ENCODE measurements at places on chromosomes 12 and 14.
A peak's percentile ranks its signal among the peaks of the same experiment; 100 is the strongest.

GRCh38 chr14:100988411-100988900, 84.9 kb upstream of the RTL1 start:
- H3K27me3 ChIP-seq, result no peaks in the 10 kb centered on the region
- no peaks in the 10 kb centered on the region for H3K4me1 ChIP-seq
- no peaks in the 10 kb centered on the region for H3K36me3 ChIP-seq

DNA sequence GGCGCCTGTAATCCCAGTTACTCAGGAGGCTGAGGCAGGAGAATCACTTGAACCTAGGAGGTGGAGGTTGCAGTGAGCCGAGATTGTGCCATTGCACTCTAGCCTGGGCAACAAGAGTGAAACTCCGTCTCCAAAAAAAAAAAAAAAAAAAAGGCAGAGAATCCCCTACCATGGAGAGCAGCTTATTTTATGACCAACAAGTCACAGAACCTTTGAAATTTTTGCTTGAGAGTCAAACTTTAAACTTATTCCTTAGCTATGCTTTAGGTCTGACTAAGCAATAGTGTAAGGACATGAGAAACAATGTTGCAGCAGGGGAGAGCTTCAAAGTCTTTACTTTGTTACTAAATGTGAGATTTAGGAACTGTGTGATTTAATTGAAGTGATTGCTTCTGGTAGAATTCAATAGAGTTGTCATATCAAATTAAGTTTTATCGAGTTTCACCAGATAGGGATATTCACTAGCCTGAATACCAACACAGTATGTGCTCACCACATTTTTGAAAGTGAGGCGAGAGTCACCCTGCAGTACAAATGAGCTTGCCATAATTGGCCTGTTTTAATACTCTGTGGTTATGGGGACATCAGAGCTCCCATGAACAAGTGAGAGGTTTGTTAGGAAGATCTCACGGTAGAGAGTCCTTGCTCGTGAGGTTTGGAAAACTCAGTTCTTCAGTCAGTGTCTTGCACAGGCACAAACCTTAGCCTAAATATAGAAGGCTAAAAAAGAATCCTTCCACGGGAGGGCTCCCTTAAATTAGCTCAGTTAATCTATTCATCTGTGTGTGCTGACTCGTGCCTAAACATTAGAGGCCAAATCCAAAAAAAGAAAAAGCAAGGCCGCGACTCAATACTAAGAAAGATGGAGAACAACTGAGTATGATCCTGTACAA, 108.6 kb downstream of the SAMD4A start:
- H3K27me3 ChIP-seq, result peaks cover 23% of the 10 kb centered on the region
- H3K36me3 ChIP-seq, result no peaks in the 10 kb centered on the region
- H3K27ac ChIP-seq, result no peak overlapping the region
- peaks cover 28% of the 10 kb centered on the region for H3K4me1 ChIP-seq
- no peak overlapping the region for H3K4me3 ChIP-seq
- no peak for DNase-seq

DNA sequence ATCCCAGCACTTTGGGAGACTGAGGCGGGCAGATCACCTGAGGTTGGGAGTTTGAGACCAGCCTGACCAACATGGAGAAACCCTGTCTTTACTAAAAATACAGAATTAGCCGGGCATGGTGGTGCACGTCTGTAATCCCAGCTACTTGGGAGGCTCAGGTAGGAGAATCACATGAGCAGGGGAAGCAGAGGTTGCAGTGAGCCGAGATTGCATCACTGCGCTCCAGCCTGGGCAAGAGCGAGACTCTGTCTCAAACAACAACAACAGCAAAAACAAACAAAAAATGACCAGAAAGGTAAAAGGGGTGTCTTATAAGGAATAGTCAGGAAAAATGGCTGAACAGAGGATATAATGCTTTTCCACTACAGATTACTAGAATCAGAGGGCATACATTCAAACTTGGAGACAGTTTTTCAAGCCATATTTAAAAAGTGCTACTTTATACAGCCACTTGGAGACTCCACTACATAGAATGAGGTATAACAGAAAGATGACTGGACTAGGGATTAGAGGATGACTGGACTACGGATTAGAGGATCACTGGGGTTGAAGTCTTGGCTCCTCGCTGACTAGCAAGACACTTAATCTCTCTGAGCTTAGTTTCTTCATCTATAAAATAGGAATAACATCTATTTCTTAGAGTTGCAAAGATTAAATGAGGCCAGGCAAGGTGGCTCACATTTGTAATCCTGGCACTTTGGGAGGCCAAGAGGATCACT, 4.9 kb upstream of the CS start:
- H3K36me3 ChIP-seq, result peaks cover 5% of the 10 kb centered on the region
- peaks cover 15% of the 10 kb centered on the region for H3K4me1 ChIP-seq
- no peaks in the 10 kb centered on the region for H3K27me3 ChIP-seq
- no peak overlapping the region for H3K27ac ChIP-seq

GRCh38 chr12:132638541-132639408, 20.2 kb downstream of the P2RX2 start:
- peaks cover 71% of the 10 kb centered on the region for H3K36me3 ChIP-seq
- peaks cover 7% of the 10 kb centered on the region for H3K4me1 ChIP-seq
- DNase-seq, result no peak
- H3K27ac ChIP-seq, result no peak overlapping the region
- no peak overlapping the region for H3K4me3 ChIP-seq

GRCh38 chr14:100214770-100215083, 24.2 kb upstream of the YY1 start:
- peak overlapping the region; percentile 88 for H3K27ac ChIP-seq
- peak overlapping the region; percentile 83 for H3K4me3 ChIP-seq
- peaks cover 30% of the 10 kb centered on the region for H3K4me1 ChIP-seq
- no peak for DNase-seq
- peaks cover 1% of the 10 kb centered on the region for H3K36me3 ChIP-seq

GRCh38 chr14:102594514-102595175, 2.2 kb downstream of the RCOR1 start:
- DNase-seq, result peak; percentile 55
- peaks cover 34% of the 10 kb centered on the region for H3K4me1 ChIP-seq
- H3K4me3 ChIP-seq, result peak overlapping the region; percentile 82
- H3K27me3 ChIP-seq, result no peaks in the 10 kb centered on the region
- H3K36me3 ChIP-seq, result peaks cover 12% of the 10 kb centered on the region
- H3K27ac ChIP-seq, result peak overlapping the region; percentile 79

DNA sequence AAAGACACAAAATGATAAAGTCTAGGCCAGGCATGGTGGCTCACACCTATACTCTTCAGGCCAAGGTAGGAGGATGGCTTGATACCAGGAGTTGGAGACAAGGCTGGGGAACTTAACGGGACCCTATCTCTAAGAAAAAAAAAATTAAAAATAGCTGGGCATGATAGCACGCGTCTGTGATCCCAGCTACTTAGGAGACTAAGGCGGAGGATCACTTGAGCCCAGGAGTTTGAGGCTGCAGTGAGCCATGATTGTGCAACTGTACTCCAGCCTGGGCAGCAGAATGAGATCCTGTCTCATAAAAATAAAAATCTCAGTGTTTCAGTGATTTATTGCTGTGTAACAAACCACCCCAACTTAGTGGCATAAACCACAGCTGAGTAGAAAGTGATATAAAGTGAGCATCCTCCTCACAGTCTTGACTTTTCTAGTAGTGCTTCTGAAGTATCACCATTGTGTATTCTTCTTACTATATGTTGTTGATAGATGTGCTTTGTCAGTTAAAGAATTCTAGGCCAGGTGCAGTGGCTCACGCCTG, 10.6 kb upstream of the ATF1 start:
- H3K4me3 ChIP-seq, result no peak overlapping the region
- peaks cover 5% of the 10 kb centered on the region for H3K36me3 ChIP-seq
- DNase-seq, result no peak
- no peak overlapping the region for H3K27ac ChIP-seq
- H3K4me1 ChIP-seq, result peaks cover 2% of the 10 kb centered on the region

GRCh38 chr14:74476607-74477006, 16.5 kb downstream of the NPC2 start:
- H3K4me3 ChIP-seq, result no peak overlapping the region
- DNase-seq, result no peak
- H3K4me1 ChIP-seq, result no peaks in the 10 kb centered on the region
- H3K27ac ChIP-seq, result no peak overlapping the region

GRCh38 chr14:35202195-35202594, 79.8 kb downstream of the PRORP start:
- H3K4me1 ChIP-seq, result peaks cover 30% of the 10 kb centered on the region
- DNase-seq, result no peak
- no peaks in the 10 kb centered on the region for H3K27me3 ChIP-seq

- H3K27ac ChIP-seq, result peak overlapping the region; percentile 55
- H3K4me1 ChIP-seq, result peaks cover 11% of the 10 kb centered on the region
- peak overlapping the region; percentile 71 for H3K4me3 ChIP-seq
- H3K36me3 ChIP-seq, result no peaks in the 10 kb centered on the region
Observed at GRCh38 chr12:106248312-106248845, 559 bp upstream of the CKAP4 start.

GRCh38 chr12:105391231-105391630, 60.7 kb downstream of the C12orf75 start:
- peaks cover 10% of the 10 kb centered on the region for H3K4me1 ChIP-seq
- no peak for DNase-seq
- H3K27ac ChIP-seq, result no peak overlapping the region
- no peak overlapping the region for H3K4me3 ChIP-seq
- peaks cover 3% of the 10 kb centered on the region for H3K36me3 ChIP-seq

DNA sequence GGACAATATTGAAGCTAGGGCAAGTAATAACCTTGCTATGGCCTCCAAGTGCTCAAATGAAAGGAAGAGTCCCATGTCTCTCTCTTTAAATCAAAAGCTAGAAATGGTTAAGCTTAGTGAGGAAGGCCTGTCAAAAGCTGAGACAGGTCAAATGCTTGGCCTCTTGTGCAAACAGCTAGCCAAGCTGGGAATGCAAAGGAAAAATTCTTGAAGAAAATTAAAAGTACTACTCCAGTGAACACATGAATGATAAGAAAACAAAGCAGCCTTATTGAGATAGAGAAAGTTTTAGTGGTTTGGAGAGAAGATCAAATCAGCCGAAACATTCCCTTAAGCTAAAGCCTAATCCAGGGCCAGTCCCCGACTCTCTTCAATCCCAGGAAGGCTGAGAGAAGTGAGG, 84.1 kb upstream of the PLEKHA5 start:
- H3K4me3 ChIP-seq, result no peak overlapping the region
- H3K4me1 ChIP-seq, result no peaks in the 10 kb centered on the region
- no peak for DNase-seq
- H3K27ac ChIP-seq, result no peak overlapping the region
- no peaks in the 10 kb centered on the region for H3K27me3 ChIP-seq

DNA sequence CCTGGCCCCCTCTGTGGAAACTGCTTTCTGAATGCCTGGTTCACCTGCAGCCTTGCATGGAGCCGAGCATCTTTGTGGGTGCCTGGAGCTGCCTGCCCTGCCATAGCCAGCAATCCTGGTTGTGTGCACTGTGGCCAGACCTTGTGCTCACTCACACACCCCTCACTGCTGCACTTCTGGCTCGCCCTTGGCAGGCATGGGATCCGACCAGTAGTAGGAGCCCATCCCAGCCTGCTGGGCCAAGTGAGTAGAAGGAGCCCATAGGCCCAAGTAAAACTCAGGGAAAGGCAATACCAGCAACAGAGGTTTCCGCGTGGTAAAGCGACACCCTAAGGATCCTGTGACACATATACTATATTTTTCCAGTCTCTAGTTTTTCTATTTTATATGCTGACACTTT, 270.0 kb upstream of the NAV3 start:
- no peak overlapping the region for H3K27ac ChIP-seq
- H3K4me3 ChIP-seq, result no peak overlapping the region
- DNase-seq, result no peak
- no peaks in the 10 kb centered on the region for H3K4me1 ChIP-seq
- H3K36me3 ChIP-seq, result no peaks in the 10 kb centered on the region

DNA sequence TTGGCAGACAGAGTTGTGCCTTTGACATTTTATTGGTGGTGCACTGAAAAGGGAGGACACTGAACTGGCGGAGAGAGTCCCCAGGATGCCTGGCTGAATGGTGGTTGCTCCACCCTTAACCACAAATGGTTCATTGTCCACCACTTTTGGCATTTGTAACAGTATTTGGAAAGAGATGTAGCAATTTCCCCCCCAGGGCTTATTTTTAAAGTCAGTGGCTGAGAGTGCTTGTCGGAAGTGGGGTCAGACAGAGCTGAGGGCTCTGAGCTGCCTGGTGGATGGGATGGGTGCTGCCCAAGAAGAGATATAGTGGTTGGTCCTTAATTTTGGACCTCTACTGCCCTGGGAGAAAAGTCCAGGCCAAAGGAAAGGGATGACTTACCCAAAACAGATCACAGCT, 31.5 kb upstream of the FGF6 start:
- H3K27me3 ChIP-seq, result peaks cover 30% of the 10 kb centered on the region
- no peaks in the 10 kb centered on the region for H3K4me1 ChIP-seq
- H3K4me3 ChIP-seq, result no peak overlapping the region
- H3K36me3 ChIP-seq, result peaks cover 2% of the 10 kb centered on the region
- no peak for DNase-seq

GRCh38 chr12:97716356-97716755, 253.8 kb downstream of the RMST start:
- H3K4me1 ChIP-seq, result no peaks in the 10 kb centered on the region
- no peak overlapping the region for H3K4me3 ChIP-seq
- H3K27me3 ChIP-seq, result no peaks in the 10 kb centered on the region
- no peak for DNase-seq
- H3K36me3 ChIP-seq, result no peaks in the 10 kb centered on the region

DNA sequence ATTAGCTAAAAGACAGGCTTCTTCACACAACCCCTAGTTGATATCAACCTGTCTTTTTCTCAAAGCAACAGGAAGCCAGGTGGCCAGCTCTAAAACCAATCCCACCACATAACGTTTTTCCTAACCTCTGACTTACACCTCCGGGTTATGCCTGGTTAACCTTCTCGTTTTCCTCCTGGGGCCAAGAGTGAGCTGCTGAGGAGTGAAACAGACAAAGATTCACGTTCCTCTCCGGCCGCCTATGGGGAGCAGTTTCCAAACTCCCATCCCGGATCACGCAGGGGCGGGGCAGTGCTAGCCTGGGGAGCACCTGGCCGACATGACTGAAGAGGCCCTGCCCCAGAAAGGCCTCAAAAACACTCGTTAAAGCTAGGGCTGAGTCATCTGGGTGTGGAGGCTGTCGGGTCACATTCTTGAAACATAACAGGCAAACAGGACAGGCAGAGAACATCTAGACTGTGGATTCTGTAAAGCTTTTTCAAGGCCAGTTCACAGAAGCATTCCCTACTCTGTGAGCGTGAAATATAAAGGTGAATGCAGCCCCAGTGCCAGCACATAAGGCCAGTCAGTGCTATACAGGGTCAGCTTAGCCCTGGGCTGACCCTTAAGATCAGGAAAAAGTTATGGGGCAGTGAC, 25.9 kb upstream of the LGALS3 start:
- H3K4me1 ChIP-seq, result peaks cover 49% of the 10 kb centered on the region
- peaks cover 14% of the 10 kb centered on the region for H3K36me3 ChIP-seq
- H3K27ac ChIP-seq, result peak overlapping the region; percentile 91
- peak; percentile 40 for DNase-seq
- H3K27me3 ChIP-seq, result no peaks in the 10 kb centered on the region

DNA sequence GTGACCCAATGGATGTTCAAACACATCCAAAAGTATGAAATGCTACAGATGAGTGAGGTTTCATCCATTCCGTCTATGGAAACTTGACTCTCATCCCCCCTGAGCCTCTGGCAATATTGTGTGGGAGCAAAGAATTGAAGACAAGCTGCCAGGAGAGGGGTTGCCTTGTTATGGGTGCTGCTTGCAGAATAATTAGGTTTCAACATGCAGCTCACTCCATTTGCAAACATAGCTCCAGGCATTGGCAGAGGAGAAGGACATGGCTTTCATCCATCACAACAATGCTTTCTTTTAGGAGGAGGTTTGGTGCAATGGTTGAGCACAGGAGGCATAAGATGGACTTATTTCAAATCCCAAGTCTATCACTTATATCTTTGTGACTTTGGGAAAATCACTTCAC, 220.7 kb upstream of the SRRM4 start:
- DNase-seq, result no peak
- no peaks in the 10 kb centered on the region for H3K4me1 ChIP-seq
- no peak overlapping the region for H3K4me3 ChIP-seq
- H3K27ac ChIP-seq, result no peak overlapping the region
- H3K27me3 ChIP-seq, result no peaks in the 10 kb centered on the region

GRCh38 chr12:38775457-38775856, 129.9 kb downstream of the CPNE8 start:
- no peak overlapping the region for H3K27ac ChIP-seq
- no peaks in the 10 kb centered on the region for H3K27me3 ChIP-seq
- H3K4me3 ChIP-seq, result no peak overlapping the region

Data from T-helper 2 cell treated with Interferon-gamma antibody and Interleukin-4, amounts not matched to agents 5 μg/mL and 100 μg/mL, for 36 hours (primary cell).